ENCODE measurements at places on chromosomes 6 and 20. TPM values are rescaled to one million over a fixed set of nuclear protein-coding genes. Genes with fewer than 3 reads are reported as not detected.

The REM1 gene
- total RNA-seq, result not detected

The FAM209B gene
- 0.26 TPM for total RNA-seq

The SAMD3 gene
- not detected for total RNA-seq

The HMGA1 gene
- 91.4 TPM for total RNA-seq

The SRSF12 gene
- under 0.01 TPM for total RNA-seq

The TRIM15 gene
- total RNA-seq, result not detected

The WFDC13 gene
- not detected for total RNA-seq

The BCAS1 gene
- total RNA-seq, result not detected

The BPIFB1 gene
- total RNA-seq, result not detected

The GMPR gene
- total RNA-seq, result 0.53 TPM

The FAM135A gene
- total RNA-seq, result 82.2 TPM

The CAPN11 gene
- not detected for total RNA-seq

The C20orf144 gene
- total RNA-seq, result not detected

The NCOA7 gene
- total RNA-seq, result 39.0 TPM

The SLC32A1 gene
- not detected for total RNA-seq

The PPIL6 gene
- 9.3 TPM for total RNA-seq

The RAB23 gene
- 27.7 TPM for total RNA-seq

The VGLL2 gene
- total RNA-seq, result not detected

The HSPA12B gene
- total RNA-seq, result not detected

The RBM12 gene
- total RNA-seq, result 40.0 TPM

The EMILIN3 gene
- not detected for total RNA-seq

The TFAP2B gene
- not detected for total RNA-seq

The CLIC1 gene
- 480 TPM for total RNA-seq

All from bronchial epithelial cell (primary cell).